ENCODE measurements at places on chromosomes 1 and 21.

DNA sequence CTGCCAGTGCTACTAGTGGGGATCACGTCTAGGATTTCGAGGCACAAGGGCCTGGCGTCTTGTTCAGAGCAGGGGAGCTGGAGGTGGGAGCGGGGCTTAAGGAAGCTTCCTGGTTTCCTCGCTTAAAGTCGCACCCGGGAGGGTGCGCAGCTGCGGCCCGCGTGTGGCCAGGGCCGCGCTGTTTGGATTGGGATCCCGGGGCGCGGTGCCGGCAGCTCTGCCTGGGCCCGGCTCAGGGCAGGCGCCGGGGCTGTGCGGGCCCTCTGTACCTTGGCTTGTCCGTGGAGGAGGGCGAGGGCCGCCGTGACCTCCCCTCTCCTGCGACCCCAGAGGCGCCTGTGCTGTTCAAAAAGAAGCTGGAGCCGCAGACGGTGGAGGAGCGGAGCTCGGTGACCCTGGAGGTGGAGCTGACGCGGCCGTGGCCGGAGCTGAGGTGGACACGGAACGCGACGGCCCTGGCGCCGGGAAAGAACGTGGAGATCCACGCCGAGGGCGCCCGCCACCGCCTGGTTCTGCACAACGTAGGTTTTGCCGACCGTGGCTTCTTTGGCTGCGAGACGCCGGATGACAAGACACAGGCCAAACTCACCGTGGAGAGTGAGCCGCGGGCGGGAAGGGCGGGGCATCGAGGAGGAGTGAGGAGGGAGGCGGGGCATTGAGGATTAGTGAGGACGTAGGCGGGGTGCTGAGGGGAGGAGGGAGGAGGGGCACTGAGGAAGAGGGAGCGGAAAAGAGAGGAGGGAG is 67.8 kb downstream of the OBSCN start:
- peak; percentile 45 for DNase-seq

DNA sequence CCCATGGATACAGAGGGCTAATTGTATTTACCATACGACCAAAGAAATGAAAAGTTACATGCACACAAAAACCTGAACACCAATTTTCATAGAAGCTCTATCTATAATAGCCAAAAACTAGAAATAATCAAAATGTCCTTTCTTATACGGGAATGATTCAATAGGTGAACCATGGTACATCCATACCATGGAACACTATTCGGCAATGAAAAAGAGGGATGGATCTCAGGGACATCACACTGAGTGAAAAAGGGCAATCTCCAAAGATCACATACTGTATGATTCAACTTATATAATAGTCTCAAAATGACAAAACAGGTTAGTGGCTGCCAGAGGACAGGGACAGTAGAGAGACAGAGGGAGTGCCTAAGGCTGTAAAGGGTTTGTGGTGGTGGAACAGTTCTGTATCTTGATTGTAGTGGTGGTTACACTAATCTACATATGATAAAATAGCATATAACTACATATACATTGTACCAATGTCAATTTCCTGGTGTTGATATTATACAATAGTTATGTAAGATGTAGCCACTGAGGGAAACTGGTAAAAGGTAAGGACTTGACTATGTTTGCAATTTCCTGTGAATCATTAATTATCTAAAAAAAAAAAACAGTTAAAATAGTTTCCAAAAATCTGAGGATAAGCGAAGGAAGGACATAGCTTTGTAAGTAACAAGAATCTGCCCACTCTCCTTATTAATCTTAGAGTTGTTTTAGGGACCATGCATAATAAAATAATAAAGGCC is 3.7 kb downstream of the RSBN1 start:
- DNase-seq = no peak

DNA sequence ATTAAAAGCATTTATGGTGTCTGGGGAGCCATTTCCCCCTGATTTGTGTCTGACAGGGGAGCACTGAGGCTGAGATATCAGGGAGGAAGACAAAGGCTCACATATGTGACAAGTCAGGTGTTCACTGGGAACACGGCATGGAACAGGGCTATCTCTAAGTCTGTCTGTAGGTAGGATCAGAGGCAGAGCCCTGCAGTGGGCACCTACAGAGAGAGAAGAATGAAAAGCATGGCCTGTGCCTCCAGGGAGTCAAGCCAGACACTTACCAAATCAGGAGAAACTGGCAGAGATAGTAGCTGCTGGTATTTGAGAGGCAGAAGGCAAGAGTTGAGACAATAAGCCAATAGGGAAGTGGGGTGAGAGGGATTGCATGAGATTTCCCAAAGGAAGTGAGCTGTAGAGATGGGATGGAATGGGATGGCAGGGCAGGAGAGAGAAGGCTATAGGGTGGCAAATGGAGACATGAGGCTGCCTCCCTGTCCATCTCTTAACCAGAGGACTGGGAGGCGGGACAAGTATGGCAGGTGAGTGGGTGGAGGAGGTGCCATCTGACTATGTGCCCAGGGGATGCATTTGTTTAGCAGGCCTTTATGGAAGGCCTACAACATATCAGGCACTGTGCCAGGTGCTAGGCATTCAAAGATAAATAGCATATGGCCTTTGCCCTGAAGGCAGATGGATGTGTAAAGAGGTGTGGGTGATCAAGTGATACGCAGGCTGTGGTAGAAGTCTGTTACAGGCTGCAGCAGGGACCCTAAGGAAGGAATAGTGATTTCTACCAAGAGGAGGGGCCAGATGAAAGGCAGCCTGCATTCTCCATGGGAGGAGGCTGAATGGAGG is 136.2 kb upstream of the IPO9 start:
- DNase-seq = no peak

- DNase-seq = no peak
Observed at GRCh38 chr1:43082740-43083139, 89.3 kb downstream of the EBNA1BP2 start.

- no peak for DNase-seq
Observed at GRCh38 chr1:196684476-196684875, 32.6 kb downstream of the CFH start.

DNA sequence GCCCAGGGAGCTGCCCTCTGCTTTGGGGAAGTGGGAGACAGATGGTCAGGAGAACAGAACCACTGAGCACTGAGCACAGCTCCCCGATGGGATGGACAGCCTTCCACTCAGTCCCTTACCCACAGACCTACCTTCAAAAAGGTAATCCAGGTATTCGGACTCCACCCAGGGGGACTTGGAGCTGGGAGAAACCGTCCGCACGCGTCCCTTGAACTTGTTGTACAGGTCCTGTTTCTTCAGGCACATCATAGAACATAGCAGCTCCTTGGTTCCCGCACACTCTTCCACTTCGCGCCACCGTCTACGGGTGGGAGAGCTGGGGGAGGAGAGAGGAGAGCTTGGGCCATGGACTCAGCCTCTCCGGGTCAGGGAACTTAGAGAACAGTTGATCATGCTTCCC is 17.8 kb downstream of the IFNLR1 start:
- DNase-seq = no peak

DNA sequence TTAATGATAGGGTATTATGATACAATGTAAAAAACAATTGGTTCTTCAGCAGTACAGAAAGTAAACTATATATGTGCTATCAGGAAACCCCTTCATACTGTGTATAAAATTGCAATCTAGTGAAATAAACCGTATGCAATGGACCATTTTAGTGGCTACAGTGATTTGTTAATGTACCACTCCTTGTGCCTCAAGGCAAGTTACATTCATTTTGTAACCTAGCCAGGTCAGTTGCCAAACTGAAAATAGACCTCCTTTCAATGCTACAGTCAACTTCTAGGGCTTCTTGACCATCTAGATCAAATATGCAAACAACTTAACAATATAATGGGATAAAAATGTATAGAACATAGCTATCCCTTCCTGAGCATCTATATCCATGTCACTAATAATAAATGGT is 52.0 kb upstream of the RAVER2 start:
- no peak for DNase-seq

GRCh38 chr1:24416666-24417391 is 1.2 kb downstream of the NIPAL3 start:
- DNase-seq = no peak

DNA sequence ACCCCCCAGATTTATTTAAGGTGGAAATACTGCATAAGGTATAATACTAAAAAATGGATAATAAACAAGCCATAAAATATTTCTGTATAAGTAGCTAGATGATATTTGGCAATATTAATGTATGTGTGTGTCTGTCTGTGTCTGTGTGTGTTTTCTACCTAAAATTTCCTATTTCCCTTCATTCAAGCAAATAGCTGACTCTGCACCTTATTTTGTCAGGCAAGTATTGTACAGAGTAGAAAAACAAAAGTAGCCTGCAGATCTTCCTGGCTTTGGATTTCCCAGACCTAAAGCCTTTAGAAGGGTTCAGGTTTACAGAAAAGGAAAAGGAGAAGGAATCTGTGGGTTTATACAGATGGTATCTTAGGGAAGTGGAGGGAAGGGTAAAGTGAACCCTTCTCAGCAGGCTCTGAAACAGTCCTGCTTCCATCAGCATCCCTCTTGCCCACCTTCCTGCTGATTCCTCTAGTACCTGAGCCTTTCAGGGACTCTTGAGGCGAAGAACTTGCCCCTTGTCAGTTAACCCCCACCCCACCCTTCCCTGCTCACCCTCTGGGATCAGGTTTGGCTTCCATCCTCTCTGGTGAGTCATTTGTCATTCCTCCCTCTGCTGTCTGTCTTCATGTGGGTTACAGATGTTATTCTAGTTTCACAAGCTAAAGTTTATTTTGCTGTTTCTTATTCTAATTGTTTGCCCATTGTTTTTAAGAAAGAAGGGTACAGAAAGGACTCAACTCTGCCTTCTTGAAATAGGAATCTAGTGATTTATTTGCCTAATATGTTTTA is 21.7 kb upstream of the RGS16 start:
- no peak for DNase-seq

- no peak for DNase-seq
Observed at GRCh38 chr1:207973898-207974568, 63.1 kb upstream of the CD34 start.

DNA sequence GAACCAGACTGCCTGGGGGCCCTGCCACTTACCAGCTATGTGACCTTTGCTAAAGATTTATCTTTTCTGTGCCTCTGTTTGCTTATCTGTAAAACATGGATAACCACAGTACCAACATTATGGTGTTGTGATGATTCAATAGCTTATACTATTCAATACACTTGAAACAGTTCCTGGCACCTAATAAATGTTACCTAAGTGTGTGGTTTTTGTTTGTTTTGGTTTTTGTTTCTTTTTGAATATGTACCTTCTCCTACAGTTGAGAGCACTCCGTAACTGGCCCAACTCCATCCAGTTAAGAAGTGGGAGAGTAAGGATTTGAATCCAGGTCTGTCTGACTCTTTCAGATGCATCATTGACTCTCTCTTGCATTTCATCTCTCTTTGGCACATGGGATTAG is 125.8 kb upstream of the C8B start:
- DNase-seq = no peak

DNA sequence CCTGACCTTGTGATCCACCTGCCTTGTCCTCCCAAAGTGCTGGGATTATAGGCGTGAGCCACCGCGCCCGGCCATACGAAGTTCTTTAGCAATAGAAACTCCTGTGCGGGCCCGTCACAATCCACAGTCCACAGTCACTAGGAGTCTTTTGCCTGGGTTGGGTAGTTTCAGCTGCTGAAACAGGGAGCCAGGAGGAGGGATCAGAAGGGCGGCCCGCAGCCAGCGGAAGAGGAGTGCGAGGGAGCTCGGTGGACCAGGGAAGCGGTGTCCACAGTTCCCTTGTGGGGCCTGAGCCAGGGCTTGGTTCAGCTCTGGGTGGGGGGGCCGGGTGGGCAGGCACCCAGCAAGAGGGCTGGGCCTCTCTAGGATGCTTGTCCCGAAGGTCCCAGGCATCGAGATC is 17.9 kb upstream of the HSPG2 start:
- DNase-seq = no peak

GRCh38 chr1:1940123-1940425 is 21.0 kb upstream of the TMEM52 start:
- no peak for DNase-seq

DNA sequence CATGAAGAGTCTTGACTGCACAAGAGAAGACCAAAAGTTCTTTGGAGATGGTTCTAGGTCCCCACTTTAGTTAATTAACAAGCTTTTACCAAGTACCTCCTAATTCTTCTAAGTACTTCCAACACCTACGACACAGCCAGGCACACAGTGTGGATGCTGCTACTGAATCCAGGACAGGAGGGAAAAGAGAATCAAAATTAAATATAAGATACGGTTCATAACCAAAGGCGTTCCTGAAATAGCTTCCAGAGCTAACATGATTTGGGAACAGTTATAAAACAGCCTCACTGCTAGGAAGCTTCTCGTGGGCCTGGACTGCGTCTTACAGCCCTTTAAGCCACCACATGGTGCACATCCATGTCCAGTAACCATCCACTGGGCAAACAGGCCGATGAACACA is 75.0 kb downstream of the CD34 start:
- no peak for DNase-seq

DNA sequence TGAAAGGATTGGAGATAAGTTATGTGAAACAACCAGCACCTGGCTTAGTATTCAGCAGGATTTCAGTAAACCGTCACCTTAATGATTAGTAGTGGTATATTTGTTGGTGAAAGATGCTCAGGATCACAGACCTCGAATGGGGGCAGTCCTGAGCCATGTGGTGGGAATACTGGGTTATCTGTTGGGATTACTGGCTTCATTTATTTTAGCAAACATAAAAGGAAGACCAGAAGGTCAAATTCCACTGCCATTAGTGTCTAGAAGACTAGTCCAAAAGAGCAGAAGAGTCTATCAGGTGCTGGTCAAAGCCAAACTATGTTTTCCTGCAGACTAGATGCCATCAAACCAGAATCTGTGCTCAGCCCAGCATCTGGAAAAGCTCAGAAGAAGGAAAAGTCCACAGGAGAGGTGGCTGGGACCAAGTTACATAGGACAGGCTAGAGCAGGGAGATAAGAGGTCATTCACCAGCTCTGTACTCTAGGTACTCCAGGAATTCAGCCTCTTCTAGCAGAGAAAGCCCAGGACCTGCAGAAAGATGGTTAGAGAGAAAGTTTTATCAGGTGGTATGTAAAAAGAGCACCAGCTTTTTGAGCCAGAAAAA is 343.4 kb downstream of the PLPP3 start:
- no peak for DNase-seq

DNA sequence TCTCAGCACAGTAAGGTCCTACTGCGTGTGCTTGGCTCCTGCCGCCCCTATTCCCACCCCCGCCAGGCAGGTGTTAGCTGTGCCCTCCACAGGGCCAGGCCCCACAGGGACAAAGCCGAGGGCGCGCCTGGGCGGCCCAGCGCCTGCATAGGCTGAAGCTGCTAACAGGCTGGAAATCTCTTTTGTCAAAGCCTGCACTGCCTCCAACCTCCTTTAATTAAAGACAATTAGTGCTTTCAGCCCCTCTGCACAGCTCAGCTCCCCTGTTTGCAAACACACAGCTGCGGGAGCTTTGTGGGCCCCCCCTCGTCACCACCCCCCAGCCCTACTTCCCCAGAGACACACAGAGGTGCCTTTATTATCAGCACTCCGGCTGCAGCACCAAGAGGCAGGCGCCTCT is 95.9 kb downstream of the EPHB2 start:
- peak; percentile 69 for DNase-seq

GRCh38 chr1:16013220-16013907 is 4.5 kb downstream of the HSPB7 start:
- no peak for DNase-seq

DNA sequence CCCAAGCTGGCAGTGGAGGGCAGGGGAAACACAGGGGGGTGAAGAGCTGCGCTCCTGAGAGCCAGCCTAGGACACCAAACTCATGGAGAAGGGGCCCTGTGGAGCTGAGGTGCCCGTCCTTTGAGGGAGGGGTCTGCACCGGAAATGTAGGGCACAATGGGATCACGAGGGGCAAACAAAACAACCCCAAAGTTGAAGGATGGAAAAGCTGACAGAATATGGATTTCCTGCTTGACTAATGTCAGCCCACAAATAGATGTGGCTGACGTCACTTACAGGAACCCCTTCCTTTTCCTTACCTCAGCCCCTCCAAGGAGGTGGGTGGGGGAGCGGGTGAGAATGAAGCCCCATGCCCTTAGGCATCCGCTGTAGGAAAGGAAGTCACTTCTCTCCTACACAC is 110.9 kb downstream of the KCNN3 start:
- no peak for DNase-seq

Data from C1 segment of cervical spinal cord (tissue), 14 donors.